ENCODE measurements at places on chromosomes 12 and 14.
A peak's percentile ranks its signal among the peaks of the same experiment; 100 is the strongest.

DNA sequence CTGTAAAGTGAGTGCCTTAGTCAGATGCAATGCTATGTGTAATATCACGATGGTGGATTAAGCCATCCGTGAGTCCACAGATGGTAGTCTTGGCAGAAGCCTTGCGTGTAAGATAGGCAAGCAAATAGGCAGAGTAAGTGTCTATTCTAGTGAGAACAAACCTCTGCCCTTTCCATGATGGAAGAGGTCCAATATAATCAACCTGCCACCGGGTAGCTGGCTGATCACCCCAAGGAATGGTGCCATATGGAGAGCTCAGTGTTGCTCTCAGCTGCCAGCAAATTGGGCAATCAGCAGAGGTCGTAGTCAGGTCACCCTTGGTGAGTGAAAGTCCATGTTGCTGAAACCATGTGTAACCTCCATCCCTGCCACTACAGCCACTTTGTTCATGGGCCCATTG is 371.2 kb upstream of the LRFN5 start:
- DNase-seq, result no peak

DNA sequence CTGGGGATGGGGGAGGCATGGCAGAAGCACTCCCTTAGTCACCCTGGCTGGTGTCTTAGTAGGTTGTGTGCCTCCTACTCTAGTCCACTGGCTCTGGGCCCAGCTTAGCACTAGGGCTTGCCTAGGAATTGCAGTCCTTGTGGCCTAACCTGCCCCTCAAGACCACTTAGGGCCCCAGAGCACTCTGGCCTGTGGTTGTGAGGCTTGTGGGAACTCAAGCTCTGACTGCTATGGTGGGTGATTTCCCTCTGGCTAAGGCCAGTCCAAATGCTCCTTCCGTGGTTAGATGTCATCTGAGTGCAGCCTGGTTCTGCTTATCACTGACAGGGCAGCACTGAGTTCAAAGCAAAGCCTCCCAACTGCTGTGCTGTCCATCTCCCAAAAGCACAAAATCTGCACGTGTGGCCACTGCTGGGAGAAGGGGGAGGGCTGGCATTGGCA is 20.2 kb downstream of the FGD4 start:
- no peak for DNase-seq

- no peak for DNase-seq
Measured at GRCh38 chr12:10126413-10126812, 3.6 kb downstream of the CLEC7A start.

DNA sequence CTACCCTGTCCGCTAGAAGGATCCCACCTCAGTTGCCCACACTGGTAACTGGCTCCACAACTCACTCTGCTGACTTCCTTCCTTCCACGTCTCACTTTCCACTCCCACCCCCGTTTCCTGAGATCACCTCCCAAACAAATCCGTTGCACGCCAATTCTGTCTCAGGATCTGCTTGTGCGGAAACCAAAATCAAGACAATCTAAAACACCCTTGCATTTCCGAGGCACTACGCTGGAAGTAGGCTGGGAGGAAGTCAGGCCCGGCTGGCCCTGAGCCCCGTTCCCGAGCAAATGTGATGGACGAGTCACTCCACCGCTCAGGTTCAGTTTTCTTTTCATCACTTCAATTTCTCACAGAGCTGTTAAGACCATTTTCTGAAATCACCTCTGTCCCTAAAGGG is 23.1 kb downstream of the ABCB9 start:
- DNase-seq, result no peak

GRCh38 chr12:108511633-108512540 is 3.2 kb upstream of the FICD start:
- DNase-seq, result peak; percentile 87

DNA sequence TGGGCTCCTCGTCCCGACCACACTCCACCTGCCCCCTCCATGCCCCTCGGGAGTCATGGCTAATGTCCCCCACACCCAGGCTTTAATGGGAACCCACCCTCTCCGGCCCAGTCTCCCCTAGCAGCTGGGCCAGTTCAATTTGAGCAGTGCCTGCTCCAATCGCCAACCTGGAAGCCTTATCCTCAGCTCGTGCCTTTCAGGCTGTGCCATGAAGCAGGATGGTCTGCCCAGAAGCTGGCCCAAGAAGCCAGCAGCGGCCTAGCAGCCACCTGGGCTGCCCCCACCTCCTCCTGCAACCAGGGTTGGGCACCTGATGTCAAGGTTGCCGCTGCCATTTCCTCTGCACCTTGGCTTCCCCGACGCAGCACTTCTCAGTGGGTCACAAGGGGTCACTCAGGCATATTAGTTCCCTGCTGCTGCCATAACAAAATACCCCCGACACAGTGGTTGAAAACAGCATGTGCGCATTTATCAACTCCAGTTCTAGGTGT is 2.3 kb upstream of the CLBA1 start:
- no peak for DNase-seq

GRCh38 chr14:69501423-69501838 is 16.9 kb downstream of the PLEKHD1 start:
- no peak for DNase-seq

DNA sequence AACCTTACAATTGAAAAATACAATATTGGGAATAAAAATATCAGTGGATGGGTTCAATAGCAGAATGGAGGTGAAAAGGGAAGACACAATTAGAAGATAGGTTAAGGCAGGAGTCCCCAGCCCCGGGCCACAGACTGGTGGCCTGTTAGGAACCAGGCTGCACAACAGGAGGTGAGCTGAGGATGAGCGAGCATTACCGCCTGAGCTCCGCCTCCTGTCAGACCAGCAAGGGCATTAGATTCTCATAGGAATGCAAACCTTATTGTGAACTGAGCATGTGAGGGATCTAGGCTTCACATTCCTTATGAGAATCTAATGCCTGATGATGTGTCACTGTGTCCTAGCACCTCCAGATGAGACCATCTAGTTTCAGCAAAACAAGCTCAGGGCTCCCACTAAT is 27.3 kb upstream of the ST8SIA1 start:
- DNase-seq, result no peak

Measured in NAMALWA (cell line).